Effector memory CD4-positive, alpha-beta T cell (primary cell): ENCODE measurements at places on chromosomes 6 and 20.

DNA sequence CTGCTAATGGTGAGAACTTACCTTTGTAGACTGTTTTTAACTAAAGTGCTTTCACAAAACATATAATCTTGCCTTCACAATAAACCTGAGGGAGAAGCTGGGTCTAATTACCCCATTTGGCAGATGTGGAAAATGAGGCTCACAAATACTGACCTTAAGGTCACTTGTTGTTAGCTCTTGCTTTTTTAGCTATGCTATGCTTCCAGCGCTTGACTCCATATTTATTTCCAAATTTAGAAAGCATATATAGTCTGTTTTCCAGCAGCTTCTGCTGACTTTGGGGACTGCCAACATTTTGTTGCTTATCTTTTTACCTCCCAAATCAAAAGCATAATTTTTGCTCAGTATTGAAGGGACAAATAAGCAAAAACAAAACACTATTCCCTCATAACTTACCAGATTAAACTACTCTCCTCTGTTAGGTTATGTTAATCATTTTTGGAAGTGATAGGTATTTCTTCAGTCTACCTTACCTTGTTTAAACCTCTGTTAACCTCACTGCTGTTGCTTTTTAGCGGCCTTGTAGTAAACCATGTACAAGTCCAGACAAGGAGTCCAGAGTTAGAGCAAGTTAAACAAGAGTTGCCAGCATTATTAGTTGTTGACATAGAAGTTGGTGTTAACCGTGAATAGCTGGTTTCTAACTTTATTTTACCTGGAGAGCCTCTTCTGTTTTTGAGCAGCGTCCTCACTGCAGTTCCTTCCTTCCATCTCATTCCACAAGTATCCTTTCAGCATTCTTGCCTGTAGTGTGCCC, 4.9 kb upstream of the BTBD3 start:
- no peak for DNase-seq

DNA sequence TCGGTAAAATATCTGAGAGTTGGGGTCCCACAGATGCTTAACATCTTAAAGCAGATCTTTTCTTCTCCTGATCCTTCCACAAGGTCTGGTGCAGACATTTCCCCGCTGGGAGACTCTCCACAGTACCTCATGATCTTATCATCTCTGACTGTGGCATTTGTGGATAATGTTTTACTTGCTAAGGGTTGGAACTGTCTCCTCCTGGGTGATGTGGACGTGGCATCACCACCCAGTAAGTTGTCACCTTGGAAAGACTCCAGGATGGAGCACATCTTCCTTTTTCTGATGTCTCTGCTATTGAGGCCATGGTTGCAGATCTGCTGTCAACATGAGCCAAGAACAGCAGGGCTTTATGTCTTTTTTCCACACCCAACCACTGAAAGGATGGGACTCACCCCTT, 42.0 kb upstream of the FANCE start:
- no peak for DNase-seq

GRCh38 chr6:56890683-56891429, 64.1 kb upstream of the BEND6 start:
- no peak for DNase-seq

DNA sequence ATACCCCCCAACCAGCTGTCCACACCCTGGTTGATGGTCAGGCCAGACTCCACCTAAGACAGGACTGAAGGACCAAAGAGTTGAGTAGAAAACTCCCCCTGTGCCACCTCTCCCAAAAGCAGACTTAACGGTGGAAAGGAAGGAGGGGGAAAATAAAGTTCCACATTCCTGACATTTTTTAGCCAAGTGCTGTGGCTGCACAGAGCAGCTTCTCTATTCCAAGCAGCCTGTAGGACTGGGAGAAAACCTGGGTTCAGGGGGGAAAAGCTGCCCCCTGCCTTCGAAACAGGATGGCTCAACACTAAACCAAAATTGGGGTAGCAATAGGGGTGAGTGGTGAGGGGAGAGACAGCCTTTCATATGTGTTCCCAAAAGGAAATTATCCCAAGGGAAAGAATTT, 3.6 kb downstream of the TRAM2 start:
- DNase-seq = no peak

DNA sequence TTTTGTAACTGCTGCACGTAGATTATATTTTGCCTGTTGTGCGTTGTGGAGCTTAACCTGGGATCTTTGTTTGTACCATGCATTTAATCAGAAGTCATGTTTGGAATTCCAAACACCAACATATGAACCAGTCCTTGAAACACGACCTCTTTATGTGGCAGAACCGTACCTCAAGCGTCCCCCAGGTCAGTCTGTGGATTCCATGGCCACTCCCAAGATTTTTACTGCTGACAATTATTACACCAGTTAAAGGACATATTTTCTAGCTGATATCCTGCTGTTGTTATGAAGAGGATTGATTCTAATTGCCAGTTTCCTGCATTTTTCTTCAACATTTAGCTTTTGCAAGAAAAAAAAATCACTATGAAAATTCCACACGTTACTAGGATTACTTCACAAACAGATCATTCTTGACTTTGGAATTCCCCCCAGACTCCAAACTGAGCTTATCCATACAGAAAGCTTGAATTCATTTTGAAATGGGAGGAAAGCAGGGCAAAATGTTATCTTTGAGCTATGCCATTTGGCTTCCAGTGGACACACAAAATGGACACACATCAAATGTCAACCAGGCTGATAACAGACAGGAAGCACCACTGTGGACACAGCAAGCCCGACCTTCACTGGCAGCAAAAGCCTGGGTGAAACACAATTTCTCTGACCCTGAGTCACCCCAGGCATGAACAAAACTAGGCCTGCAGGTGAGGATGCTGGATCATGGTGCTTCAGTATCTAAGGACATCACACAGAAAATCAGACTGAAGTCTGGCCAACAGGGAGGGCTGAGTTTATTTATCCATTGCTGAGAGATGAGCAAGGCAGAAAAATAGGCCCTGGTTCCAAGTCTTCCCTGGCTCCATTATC, 542.9 kb upstream of the JAG1 start:
- DNase-seq = no peak

DNA sequence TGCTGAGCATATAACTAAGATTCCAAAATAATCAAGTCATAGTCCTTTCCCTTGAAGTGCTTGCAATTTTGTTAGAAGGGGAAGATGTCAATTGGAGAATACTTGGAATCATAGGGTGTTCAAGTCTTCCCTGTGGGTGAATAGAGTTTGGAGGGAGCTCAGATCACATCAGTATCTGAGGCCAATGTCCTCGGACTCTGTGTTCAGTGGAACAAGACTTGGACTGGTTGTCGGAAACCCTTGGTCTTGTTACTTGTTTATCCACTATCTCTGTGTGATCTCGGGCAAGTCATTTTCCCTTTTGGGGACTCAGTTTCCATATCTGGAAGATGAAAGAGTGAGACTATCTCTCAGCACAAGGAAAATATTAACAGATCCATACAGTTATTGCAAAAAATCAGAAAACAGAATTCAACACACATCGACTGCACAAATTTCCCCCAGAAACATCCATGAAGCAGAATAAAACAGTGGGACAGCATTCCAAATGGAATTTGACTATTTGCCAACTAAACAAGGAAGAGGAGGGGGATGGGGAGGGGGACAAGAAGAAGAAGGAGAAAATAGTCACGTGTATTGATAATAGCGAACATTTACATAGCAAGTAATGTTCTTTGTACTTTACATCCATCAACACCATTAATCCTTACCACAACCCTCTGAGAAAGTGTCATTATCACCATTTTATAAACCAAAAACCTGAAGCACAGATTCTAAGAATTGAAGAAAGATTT, 3.9 kb upstream of the EDEM2 start:
- DNase-seq = no peak
